Nephron progenitor cell (in vitro differentiated cells): ENCODE measurements at places on chromosomes 5 and 9.

- no peak for DNase-seq
Measured at GRCh38 chr5:11658376-11658775, 245.9 kb downstream of the CTNND2 start.

GRCh38 chr9:128254362-128254761 lies 21.4 kb downstream of the GOLGA2 start:
- DNase-seq: no peak

DNA sequence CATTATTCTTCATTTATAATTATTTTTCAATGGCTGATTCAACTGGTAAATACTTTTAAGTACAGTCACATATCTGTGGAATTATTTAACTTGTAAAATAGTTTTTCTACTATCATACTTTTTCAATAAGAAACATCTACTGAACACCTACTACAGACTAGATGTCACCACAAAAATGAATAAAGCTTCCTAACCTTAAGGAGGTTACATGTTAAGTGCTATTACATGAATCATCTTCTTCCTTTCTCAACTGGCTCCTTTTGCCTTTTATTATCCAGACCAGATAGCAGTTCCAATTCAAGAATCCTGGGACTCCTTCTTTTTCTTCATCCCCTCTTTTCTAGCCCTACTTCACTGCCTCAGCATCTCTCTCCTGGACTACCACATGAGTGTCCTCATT lies 4.7 kb downstream of the PGGT1B start:
- no peak for DNase-seq

DNA sequence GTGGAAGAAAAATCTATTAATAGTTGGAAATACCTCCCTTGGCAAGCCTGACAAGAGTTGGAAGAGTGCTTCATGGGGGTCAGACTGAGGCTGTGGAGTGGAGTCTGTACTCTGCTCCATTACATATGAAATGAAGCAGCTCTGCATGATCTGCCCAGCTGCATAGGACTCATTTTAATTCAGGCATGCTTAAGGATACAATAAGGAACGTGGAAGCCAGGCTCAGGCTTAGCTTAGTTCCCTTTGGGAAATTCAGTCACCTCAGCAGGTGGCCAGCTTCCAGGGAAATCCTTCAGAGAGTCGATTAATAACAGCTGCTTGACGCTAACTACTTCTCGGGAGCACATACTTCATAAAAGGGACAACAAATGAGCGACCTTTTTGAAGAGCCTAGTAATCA lies 1672.9 kb upstream of the WWC1 start:
- DNase-seq: no peak

DNA sequence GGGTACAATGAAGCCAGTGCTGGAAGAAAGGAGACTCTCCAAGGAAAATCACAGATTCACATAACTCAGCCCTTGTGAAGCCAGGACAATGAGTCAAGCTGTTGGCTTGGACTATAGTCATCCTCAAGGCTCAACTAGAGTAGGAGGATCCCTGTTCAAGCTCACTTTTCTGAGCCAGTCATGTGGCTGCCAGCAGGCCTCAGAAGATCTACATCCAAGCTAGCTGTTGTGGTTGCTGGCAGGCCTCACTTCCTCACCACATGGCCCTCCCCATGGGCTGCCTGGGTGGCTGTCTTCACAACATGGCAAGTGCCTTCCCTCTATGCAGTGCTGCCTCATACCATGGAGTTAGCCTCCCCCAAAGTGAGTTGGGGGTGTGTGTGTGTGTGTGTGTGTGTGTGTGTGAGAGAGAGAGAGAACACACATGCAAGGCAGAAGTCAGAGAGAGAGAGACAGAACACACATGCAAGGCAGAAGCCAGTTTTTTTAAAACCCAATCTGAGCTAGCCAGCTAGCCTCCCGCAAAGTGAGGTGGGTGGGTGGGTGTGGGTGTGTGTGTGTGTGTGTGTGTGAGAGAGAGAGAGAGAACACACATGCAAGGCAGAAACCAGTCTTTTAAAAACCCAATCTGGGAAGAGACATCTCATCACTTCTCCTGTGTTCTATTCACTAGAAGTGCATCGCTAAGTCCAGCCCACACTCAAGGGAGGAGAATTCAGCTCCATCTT lies 17.1 kb downstream of the SCAI start:
- DNase-seq: no peak

DNA sequence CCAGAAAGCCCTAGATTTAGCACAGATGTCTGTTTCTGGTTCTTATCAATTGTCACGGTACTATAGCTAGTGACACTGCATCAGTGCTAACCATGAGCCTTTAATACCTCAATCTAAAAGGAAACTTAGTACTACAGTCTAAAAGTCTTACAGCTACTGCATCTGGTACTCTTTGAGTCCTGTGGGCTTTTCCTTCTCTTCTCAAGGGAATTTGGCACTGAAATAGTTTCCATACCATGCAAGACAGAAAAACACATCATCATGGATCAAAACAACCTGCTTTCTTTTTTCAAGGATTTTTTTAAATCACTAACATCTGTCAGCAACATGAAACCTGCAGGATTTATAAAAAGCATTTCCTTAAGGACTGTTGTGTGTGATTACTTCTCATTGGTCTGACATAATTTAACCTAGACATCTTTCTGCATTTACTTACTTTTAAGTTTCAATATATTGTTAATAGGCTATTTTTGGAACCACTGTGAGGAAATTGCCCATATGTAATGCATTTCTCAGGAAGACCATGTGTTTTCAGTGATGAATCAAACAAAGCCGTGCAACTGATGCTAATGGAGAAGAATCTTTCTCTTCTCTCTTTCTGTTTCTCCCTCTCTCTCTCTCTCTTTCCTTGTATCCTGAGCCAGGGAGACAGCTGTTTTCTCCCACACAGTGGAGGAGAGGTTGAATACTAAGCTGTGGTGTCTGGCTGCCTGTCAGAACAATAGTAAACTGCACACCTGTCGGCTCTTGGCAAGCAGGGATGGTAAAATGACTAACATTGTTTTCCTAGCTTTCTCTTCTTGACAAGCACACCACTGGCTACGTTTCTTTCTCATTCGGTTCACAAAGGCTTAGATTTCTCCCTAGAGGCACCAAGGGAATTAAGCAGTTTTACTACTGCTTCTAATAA lies 273.4 kb downstream of the CSNK1G3 start:
- no peak for DNase-seq

DNA sequence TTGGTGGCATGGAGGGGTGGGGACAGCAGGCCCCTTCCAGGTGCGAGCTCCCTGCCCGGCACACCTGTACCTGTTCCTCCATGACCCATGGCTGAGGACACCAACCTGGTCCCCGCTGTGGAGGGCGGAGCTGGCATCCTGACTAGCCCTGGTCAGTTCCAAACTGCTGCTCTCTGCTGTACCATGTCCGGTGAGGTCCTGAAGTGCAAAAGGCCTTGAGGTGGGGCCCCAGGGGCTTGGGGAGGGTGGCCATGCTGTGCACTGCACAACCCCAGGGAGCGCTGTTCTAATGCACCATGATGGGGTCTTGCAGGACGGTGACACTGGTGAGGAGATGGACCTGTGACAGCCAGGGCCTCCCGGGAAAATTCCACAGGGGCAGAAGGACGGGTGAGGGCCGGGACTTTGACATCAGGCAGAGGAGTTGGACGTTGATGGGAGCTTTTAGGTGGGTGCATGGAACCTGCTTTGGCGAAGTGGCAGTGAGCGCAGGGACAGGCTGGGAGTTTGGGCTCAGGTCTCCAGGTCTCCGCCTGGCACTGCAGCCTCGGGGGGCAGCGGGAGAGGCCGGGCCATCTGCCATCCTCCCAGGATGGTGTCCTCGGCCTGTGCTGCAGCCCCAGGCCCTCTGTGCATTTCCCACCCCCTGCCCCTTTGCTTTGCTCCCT lies 38.9 kb downstream of the COL5A1 start:
- DNase-seq: no peak

GRCh38 chr9:112572416-112572815 lies 85.8 kb downstream of the KIAA1958 start:
- no peak for DNase-seq

DNA sequence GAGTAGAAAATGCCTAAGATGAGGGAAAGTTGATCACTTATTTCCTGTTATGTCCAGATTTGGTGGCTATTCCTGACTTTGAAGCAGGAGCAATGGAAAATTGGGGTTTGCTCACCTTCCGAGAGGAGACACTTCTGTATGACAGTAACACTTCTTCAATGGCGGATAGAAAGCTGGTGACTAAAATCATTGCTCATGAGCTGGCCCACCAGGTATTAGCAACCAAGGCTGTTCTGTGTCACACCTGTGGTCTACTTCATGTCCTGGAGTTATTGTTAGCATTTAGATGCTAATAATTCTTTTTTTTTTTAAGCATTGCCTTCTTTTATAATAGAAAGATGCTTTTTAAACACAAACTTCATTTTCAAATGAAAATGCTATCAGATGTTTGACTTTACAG lies 57.9 kb downstream of the LNPEP start:
- no peak for DNase-seq

GRCh38 chr5:140800816-140801493 lies at the start of gene PCDHA3:
Gene PCDHA3 (plus strand): TSS chr5:140801057.
- no peak for DNase-seq

DNA sequence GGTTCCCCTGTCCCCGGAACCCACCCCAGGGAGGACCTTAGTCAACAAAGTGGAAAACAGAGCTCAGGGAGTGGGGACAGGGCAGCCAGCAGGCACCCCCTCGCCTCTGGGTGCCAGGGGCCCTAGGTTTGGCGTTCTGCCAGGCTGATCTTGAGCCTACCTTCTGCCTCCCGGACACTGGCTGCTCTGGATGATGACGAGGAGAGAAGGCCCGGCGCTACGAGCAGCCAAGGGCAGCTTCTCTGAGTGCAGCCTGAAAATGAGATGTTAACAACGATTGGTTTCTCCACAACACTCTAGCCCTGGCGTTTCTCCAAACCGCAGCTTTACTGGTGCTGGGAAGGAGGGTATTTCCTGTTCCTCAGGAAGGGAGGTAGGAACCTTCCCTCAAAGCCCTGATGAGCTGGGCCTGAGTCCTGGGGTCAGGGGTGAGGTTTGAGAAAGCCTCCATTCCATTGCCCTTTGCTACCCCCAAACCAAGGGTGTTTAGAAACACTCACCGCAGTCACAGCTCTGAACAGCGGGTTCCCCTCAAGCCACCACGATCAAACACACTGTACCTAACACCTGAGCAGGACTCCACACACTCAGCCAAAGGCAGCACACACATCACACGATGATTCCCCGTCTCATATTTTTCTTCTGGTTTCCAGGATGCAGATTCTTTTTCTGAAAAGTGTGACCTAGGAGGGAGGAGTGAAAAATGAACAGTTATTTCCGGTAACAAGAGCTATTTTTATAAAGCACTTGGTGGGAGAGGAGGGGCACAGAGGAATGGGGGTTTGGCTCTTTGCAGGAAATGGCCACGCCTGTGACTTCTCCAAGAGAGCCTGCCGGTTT lies at the start of gene STING1:
Gene STING1, minus strand, starts transcription at position 709 of the 840 bp plus-strand sequence. CDS start 1,054 bp downstream, outside the sequence.
- DNase-seq: no peak

DNA sequence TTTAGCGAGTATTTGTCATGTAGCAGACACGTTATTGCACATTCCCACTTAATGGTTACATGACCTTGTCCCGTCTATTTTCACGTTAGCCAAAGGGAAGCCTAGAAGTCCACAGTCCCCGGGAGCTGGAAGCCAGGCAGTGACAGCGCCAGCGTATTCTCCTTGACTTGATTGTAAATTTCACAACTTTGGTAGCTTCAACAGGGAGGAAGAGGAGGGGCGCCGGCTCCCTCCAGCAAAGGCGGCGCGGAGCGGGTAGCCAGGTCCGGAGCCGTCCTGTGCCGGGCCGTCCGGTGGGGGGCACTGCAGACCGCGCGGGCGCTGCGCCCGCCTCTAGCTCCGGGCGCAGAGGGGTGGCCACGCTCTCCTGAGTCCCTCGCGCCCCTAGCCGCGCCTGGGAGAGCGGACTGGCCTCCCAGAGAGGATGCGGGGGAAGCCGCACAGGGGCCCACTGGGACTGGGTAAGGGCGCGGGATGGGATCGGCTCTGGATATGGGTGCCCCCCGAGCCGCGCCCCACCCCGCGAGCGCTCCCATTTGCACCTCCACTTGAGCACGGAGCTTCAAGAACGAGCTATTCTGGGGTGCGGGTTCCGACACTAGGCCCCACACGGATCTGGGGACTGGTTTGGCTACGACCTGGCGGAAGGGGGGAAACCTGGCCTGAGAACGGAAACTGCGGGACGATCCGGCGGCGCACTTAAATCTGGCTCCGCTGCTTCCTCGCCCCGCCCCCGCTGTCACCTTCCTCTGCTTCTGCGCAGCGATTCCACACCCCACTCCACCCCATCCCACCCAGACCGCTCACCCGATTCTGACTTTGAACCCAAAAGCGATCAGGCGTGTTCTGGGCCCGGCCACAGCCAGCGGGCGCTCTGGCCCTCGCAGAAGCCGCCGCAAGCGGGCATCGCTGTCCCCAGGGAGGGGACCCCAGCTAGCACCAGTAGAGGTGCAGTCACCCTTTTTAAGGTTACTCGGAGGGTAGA lies 23.8 kb downstream of the KLF4 start:
- DNase-seq: peak; percentile 84
